PC-9 (cell line): ENCODE measurements at places on chromosomes 11 and 22. TPM values are rescaled to one million over a fixed set of nuclear protein-coding genes. Genes with fewer than 3 reads are reported as not detected.

CLMP gene
- total RNA-seq = 5.4 and 6.1 TPM in 2 replicates

SCGB1C1 gene
- total RNA-seq = not detected in 2 replicates

DGAT2 gene
- 6.5 and 7.1 TPM in 2 replicates for total RNA-seq

TMEM121B gene
- total RNA-seq = not detected in 2 replicates

EXPH5 gene
- total RNA-seq = 23.3 and 36.3 TPM in 2 replicates

ACRV1 gene
- not detected in 2 replicates for total RNA-seq
